NCI-H1048 (cell line): ENCODE measurements at places on chromosomes 2 and 18.

DNA sequence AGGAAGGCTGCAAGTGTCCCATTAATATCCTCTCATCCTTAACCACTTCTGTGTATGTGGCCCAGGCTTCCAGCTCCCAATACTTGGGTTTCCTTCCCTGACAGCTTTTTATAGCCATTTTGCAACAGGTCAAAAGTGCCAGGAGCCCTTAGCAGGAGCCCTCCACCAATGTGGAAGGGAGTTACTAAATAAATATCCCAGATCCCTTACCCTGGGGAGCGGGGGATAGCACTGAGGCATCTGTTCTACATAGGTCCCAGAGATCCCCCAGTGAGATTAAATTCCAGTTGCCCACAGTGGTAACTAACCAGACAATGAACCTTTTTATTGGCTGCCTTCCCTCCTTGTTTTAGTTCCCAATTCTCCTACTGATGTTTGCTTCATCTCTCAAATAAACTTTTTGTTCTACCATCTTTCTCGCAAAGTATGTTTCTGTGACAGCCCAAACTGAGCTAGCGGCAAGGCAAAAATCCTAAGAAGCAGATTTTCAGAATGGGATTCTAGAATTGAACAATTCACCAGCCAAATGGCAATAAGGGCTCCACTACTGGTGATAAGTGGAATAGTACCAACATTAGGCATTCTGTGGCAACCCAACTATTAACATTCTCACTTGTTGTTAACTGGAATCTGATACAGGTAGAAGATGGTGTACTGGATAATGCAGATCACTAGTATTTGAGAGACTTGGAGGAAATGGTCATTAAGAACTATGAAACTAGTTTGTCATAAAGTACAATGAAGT, 83.9 kb upstream of the MAPRE2 start:
- DNase-seq = no peak

DNA sequence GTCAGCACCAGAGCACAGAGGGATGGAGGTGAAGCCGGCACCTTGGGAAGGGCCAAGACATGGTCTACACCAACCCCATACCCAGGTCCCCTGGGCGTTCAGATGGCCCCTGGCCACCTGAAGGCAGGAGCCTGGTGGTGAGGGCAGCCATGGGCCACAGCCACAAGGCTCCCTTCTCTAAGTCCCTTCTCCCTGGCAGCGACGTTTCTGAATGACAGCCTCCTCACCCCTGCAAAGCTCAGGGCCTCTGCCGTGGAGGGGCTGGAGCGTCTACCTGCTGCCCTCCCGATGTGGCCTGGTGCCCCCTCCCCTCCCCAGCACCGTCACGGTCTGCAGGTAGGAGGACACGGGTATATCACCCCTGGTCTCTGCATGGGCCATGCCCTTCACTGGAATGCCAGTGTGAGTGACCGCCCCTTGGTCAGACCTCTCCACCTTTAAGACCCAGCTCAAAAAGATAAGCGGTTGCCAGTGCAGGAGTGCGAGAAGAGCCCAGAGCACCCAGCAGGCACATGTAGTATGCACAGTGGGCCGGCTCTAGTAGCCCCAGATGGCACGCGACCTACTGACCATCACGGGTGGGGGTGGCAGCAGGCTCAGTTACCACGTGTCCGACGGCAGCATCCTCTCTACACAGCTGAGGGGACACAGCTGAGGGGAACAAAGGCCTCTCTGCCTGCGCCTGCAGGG, 46.6 kb downstream of the HS6ST1 start:
- no peak for DNase-seq

GRCh38 chr2:137870682-137871081, 93.6 kb upstream of the HNMT start:
- no peak for DNase-seq

GRCh38 chr2:12723736-12724463, 7.2 kb downstream of the TRIB2 start:
- DNase-seq = no peak

DNA sequence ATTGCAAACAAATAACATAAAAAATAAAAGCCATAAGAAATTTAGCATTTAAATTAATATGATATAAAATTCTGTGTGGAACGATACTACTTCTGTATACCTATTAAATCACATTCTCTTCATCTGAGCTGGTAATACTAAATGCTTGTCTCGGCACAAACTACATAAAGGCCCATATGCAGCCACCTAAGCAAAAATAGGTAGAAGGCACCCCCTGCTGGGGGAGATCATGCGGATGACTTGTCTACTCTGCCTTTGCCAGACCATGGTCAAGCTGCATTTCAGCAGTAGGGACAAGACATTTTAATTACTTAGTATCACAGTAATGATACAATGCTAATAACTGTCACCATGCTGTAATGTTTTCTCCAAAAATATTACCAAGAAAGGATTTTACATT, 108.0 kb downstream of the CDH19 start:
- DNase-seq = no peak
